ENCODE measurements at places on chromosomes 2 and 18. TPM values are rescaled to one million over a fixed set of nuclear protein-coding genes. Genes with fewer than 3 reads are reported as not detected.

PTMA gene
- 709 TPM for total RNA-seq

INO80C gene
- 27.1 TPM for total RNA-seq

GRCh38 chr2:239136762-239137161 lies 264.1 kb downstream of the HDAC4 start:
- no peak for DNase-seq

DNA sequence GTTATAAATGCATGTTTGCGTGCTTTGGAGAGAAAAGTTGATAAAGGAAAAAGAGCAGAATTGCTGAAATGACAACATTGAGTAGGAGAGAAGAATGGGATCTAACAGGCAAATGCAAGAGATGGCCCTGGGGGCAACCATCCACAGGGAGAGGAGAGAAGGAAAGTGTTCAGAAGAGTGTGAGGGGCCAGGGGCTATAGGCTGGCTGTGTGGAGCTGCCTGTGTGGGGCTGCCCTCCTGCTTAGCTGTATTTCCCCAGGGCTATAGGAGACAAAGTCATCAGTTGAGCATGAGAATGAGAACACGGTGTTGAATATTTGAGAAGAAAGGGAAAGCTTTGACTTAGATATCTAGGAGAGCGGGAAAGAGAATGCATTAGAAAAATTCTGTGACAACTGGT lies 572.0 kb downstream of the SOX11 start:
- no peak for DNase-seq

- no peak for DNase-seq
Observed at GRCh38 chr2:146503366-146503765, 1341.5 kb upstream of the ACVR2A start.

DNA sequence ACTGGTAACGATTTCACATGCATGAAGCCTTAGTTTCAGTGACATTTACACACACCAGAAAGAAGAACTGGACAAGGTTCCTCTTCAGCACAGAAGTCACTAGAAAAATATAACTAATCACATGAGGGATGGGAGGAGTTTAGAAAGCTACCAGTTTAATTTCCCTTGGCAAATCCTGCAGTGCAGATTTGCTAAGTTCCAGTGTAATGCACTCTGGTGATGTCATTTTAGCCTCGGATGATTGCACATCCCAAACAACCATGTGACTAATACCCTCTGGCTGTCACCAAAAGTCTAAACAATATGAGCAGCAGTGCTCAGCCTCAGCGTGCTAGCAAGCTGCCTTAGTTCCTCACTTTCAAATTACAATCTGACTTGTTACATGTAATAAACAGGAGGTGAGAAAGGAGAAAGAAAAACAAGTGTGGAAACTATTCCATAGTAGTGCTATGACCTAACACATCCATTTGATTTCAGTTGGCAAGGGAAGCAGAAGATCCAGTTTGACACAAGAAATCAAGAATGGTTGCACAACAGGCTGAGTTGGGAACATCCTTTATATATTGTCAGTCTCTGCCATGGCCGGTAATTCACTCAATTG lies 35.3 kb upstream of the PPP1CB start:
- DNase-seq, result no peak

GRCh38 chr2:22883054-22883453 lies 501.9 kb upstream of the KLHL29 start:
- no peak for DNase-seq

GRCh38 chr2:199230091-199230490 lies 227.6 kb downstream of the SATB2 start:
- DNase-seq, result no peak

DNA sequence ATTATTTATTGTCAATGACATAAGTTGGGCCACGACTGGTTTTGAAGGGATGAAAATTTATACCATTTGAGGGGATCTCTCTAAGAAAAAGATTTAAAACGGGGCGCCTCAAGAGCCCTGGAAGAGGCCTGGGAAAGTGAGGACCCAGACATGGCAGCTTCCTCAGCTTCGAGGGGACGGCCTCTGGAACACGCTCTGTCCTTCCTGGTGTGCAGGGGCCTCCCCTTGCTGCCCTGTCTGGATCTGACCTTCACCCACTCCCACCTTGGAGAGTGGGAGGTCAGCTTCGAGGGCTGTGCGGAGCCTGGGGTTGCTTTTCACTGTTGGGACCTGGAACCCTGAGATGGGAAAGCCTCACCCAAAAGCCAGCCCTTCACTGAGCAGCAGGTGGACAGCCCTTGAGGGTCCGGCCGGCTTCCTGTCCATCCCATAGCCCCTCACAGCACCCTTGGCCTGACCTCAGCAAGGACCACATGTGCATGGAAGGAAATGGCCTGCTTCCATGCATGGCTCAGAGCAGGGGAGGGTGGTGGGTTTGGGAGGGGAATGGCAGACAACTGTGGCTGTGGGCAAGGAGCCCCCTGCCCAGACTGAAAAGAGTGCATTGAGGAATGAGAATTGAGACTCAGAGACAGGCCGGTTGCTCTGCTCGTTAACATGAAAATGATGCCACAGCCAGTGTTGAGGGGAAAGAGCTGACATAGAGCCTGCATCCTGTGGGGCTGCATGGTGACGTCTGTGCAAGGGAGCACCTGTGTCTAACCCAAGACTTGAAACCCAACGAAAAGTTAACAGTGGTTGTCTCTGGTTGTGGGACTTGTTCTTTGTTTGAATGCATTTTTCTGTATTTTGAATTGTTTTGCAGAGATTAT lies 16.3 kb downstream of the FBLN7 start:
- DNase-seq, result no peak

DNA sequence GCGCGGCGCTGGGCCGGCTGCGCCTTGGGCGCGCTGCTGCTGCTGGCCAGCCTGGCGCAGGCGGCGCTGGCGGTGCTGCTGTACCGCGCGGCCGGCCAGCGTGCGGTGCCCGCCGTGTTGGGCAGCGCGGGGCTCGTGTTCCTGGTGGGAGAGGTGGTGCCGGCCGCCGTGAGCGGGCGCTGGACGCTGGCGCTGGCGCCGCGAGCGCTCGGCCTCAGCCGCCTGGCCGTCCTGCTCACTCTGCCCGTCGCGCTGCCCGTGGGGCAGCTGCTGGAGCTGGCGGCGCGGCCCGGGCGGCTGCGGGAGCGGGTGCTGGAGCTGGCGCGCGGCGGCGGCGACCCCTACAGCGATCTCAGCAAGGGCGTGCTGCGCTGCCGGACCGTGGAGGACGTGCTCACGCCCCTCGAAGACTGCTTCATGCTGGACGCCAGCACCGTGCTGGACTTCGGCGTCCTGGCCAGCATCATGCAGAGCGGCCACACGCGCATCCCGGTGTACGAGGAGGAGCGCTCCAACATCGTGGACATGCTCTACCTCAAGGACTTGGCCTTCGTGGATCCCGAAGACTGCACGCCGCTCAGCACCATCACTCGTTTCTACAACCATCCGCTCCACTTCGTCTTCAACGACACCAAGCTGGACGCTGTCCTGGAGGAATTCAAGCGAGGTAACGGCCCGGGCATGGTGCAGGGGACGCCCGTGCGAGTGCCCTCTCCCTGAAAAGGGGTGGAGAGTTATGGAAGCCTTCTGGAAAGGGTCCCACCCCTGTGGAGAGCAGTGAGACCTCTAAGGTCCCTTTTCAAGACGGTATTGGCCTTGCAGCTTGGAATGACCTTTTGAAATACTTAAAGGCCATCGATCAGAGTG lies 1.0 kb downstream of the CNNM3 start:
- no peak for DNase-seq

DNA sequence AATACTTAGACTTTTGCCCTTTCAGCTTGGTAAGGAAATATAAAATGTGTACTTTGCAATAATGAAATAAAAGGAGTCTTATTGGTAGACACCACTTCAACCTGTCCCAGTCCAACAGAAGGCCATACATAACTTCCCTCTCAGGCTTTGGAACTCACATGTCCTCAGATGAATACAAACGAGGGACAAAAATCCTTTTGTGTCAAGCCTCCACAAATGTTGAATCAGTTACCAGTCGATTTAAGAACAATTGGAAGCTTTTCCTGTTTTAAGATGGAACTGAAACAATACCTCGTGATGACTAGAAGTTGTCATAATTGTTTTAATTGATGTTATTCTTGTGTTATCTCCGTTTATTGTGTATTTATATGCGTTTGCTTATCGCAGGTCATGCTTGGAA lies 385.1 kb upstream of the POU3F3 start:
- no peak for DNase-seq

HOXD13 gene
- not detected for total RNA-seq

GRCh38 chr2:217827430-217828201 lies 175.2 kb downstream of the TNS1 start:
- no peak for DNase-seq

EMILIN1 gene
- total RNA-seq, result 212 TPM

- DNase-seq, result no peak
Observed at GRCh38 chr2:239402666-239403065, 1.8 kb upstream of the HDAC4 start.

INO80B gene
- total RNA-seq, result 41.9 TPM

GRCh38 chr2:187302116-187302515 lies 145.9 kb downstream of the CALCRL start:
- no peak for DNase-seq

GRCh38 chr18:79952996-79953559 lies 1.6 kb upstream of the SLC66A2 start:
- DNase-seq, result no peak
